ENCODE measurements at places on chromosomes 2 and 18. TPM values are rescaled to one million over a fixed set of nuclear protein-coding genes. Genes with fewer than 3 reads are reported as not detected.

The COL3A1 gene
- 41.1 TPM for total RNA-seq

The KCNJ13 gene
- total RNA-seq = not detected

The CXCR1 gene
- 3.1 TPM for total RNA-seq

The SLC4A5 gene
- 7.6 TPM for total RNA-seq

The POTEF gene
- total RNA-seq = not detected

The STAT4 gene
- 11.9 TPM for total RNA-seq

The NTSR2 gene
- total RNA-seq = not detected

DNA sequence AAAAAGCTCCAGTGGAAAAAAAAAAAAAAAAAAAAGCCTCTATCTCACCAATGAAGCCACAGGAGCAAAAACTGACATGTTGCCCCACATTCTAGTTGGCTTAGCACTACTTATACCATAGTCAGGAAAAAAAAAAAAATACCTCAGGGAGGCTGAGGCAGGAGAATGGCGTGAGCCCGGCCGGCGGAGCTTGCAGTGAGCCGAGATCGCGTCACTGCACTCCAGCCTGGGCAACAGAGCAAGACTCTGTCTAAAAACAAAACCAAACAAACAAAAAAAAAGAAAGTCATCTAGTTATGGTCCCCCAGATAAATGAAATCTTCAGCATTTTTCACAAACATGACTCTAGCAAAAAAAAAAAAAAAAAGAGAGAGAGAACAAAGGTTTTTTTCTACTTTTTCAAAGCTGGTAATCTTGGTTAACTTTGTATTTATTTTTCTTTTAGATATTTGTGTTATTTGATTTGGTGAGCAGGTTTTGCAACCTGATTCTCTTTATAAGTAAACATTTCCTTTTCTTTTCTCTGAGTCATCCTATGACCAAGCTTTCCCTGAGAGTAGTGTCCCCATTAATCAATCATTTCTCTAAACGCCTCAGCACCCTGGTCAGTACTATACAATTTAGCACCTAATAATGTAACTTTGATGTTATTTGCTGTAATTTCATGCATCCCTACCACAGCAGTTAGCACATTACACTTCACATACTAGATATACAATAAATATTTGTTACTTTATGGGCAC lies 273.7 kb upstream of the PIK3C3 start:
- DNase-seq = peak; percentile 41
- no peaks in the 10 kb centered on the region for H3K4me1 ChIP-seq
- H3K36me3 ChIP-seq = no peaks in the 10 kb centered on the region
- H3K27ac ChIP-seq = no peak overlapping the region
- no peaks in the 10 kb centered on the region for H3K27me3 ChIP-seq

- H3K27ac ChIP-seq = no peak overlapping the region
- no peak overlapping the region for H3K4me3 ChIP-seq
- no peaks in the 10 kb centered on the region for H3K27me3 ChIP-seq
- H3K36me3 ChIP-seq = no peaks in the 10 kb centered on the region
Measured at GRCh38 chr2:230323385-230324106, 3.4 kb upstream of the SP140L start.

DNA sequence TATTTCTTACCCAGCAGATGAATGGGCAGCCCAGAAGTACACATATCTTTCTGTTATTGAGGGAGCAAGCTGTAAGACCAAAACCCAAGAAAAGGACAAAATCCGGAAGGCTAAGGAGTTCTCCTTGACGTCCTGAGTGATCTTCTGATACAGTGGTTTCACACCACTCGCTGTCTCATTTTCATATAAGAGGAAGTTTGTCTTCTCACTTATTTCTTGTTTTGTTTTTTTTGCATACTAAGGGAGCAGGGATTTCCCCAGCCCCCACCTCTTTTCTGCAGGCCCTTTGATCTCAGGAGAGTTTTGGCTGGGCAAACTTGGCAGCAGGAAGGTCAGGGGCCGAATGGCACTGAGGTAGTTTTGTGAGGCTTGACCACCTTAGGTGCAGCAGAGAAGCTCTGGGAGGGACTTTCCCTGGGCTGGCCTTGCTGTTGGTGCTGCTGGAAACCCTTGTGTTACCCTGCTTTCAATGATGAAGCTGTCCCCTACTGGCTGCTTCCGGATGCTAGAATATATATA lies 13.3 kb downstream of the CHRNA1 start:
- no peak overlapping the region for H3K27ac ChIP-seq
- no peaks in the 10 kb centered on the region for H3K4me1 ChIP-seq
- no peaks in the 10 kb centered on the region for H3K36me3 ChIP-seq

DNA sequence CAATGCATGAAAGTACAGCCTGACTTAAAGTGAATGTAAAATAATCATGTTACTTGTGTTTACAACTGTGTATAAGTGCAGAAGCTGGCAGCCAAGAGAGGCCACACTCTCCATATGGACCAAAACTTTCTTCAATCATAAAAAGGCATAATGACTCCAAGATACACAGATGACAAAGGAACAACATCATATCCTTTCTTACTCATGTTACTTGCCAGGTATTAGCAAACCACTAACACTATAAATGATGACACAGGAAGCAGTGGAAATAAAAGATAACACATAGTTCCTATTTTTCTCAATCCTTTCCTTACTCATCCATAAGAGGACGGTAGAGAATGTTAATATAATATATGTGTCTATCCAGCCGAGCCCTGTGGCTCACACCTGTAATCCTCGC lies 400.0 kb upstream of the CDH2 start:
- DNase-seq = no peak
- no peaks in the 10 kb centered on the region for H3K4me1 ChIP-seq
- no peak overlapping the region for H3K4me3 ChIP-seq
- no peaks in the 10 kb centered on the region for H3K36me3 ChIP-seq

DNA sequence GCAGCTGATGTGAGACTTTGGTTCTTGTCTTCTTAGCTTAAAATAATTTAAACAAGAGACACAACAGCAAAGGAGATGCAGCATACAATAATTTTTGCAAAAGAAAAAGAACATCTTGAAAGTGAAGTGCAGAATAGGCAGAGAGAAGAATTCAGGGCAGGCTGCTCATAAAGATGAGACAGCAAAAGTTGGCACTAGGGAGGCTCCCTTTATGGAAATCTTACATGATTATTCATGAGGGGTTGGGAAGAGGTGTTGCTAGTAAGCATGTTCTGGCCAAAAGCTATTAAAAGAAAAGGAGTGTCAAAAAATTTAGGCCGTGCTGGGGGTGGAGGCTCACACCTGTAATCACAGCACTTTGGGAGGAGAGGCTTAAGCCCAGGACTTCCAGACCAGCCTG lies 4.2 kb upstream of the ALPP start:
- H3K36me3 ChIP-seq = no peaks in the 10 kb centered on the region
- no peak for DNase-seq
- H3K27me3 ChIP-seq = no peaks in the 10 kb centered on the region
- H3K4me1 ChIP-seq = no peaks in the 10 kb centered on the region
- H3K4me3 ChIP-seq = no peak overlapping the region
- H3K27ac ChIP-seq = no peak overlapping the region

GRCh38 chr2:35963824-35964223 lies 391.8 kb upstream of the CRIM1 start:
- no peaks in the 10 kb centered on the region for H3K4me1 ChIP-seq
- no peak overlapping the region for H3K4me3 ChIP-seq
- no peaks in the 10 kb centered on the region for H3K36me3 ChIP-seq
- H3K27me3 ChIP-seq = no peaks in the 10 kb centered on the region

DNA sequence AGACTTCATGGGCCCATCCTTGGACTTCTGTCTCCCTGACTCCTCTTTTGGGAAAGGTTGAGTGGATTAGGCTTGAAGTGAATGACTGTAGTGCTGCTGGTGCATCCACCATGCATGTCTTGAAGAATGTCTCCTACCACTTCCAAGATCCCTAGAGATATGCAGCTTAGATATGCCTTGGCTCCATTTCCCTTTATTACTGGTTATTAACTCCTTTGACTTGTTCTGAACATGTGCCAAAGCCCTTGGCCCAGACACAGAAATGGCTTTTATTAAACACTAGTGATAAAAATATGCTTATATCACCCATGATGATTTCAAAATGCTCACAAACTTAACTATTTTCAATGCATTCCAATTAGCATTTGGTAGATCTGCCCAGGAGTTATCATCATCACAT lies 90.0 kb upstream of the SLC14A2 start:
- H3K27ac ChIP-seq = no peak overlapping the region
- no peaks in the 10 kb centered on the region for H3K27me3 ChIP-seq
- no peaks in the 10 kb centered on the region for H3K4me1 ChIP-seq
- H3K4me3 ChIP-seq = no peak overlapping the region
- DNase-seq = no peak

DNA sequence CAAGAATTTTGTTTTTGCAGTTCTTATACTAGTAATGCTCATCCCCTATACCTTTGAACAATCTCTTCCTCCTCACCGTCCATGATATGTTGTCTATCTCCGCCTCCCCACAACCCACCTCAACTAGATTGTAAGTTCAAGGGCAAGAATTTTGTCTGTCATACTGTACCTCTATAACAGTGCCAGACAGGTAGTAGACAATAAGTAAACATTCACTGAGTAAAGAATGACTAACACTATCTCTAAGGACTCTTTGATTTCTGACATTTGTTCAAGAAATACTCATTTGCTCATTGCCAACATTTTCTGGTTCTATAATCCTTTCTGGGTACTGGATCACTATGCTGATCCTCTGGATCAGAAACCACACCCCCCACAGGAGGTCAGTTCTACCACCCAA lies 82.4 kb downstream of the EXOC6B start:
- H3K36me3 ChIP-seq = peaks cover 9% of the 10 kb centered on the region
- peaks cover 8% of the 10 kb centered on the region for H3K4me1 ChIP-seq
- H3K27ac ChIP-seq = no peak overlapping the region
- H3K27me3 ChIP-seq = no peaks in the 10 kb centered on the region
- DNase-seq = no peak
- H3K4me3 ChIP-seq = no peak overlapping the region

- no peaks in the 10 kb centered on the region for H3K36me3 ChIP-seq
- H3K27me3 ChIP-seq = no peaks in the 10 kb centered on the region
- DNase-seq = no peak
- no peaks in the 10 kb centered on the region for H3K4me1 ChIP-seq
- no peak within 1 kb of the TSS for H3K27ac ChIP-seq
Measured at GRCh38 chr2:218831378-218831990, at the start of gene PRKAG3. Gene PRKAG3 (minus strand): TSS chr2:218831803.

DNA sequence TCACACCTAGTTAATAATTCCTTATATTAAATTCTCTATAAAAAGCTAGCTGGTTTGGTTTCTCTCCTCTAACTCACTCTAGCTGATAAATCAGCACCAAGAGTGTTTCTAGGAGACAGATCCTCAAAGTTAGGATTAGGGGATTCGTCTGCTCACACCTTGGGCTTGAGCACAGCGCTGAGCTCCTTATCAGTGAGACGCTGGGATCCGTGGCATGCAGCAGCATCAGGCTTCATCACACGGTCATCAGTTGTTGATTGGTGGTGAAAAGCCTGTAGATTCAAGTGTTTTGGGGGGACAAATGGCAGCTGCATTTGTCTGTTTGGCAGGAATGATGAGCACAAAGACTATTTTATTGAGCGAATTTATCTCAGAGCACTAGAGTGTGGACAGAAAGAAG lies 72.6 kb upstream of the MC2R start:
- H3K27ac ChIP-seq = no peak overlapping the region
- no peak for DNase-seq
- H3K4me1 ChIP-seq = no peaks in the 10 kb centered on the region
- H3K27me3 ChIP-seq = no peaks in the 10 kb centered on the region

DNA sequence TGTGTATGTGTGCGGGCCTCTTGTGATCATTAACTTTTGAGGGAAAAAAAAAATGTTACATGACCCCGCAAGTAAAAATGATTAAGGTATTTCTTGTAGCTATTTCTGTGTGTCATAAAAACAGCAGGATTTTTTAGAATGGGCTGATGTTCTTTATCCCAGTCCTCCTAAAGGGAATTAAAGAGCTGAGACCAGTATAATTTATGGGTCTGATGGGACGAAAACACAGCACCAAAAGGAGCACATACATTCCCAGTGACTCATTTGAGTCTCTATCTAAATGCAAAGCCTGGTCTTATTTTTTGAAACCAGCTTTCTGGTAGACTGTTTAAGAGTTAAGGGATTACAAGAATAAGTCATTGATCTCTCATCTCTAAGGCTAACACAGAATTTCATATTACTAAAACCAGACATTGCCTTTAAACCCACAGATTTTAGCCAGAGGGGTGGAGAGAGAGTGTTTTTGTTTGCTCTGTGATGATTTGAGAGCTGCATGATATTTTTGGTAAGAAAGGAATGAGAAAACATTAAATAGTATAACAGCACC lies 342.3 kb upstream of the EPHA4 start:
- H3K27ac ChIP-seq = no peak overlapping the region
- DNase-seq = no peak
- H3K36me3 ChIP-seq = no peaks in the 10 kb centered on the region
- no peaks in the 10 kb centered on the region for H3K4me1 ChIP-seq

DNA sequence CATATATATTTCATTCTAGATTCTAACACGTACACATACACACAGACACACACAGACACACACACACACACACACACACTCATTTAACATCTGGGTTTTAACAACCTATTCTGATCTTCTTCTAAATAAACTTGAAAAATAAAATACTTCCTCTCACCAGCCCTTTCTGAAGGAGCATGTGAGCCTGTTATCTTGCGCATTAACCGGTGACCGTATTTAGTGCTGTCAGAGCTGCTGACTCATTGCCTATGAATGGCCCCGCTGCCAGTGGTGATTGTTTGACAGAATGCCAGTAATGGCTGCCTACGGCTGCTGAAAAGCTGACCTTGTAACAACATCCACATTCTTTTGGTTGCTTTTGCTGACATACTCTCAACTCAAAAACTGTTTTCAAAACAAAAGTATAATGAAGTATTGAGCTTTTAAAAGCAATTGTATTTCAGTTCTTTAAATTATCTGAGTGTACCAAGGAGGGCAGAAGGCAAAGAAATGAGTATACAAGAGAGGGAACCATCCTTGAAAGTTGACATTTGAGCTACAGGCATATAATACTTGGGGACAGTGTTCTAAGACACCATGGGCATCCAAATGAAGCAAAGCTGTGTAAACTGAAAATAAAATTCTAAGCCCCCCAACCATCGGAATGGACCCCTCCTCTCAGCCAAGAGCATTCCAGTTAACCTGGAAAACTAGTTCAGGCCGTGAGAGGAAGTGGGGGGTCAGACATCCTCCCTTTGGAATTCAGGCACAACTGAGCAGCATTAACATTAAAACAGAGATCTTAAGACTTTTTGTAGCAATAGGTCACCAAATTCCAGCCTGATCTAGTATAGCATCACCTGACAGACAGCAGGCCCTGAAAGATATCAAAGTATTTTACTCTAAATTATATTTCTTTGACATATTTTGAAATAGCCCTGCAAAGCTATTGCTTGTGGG lies 50.2 kb upstream of the DTNA start:
- no peaks in the 10 kb centered on the region for H3K27me3 ChIP-seq
- DNase-seq = no peak
- no peaks in the 10 kb centered on the region for H3K36me3 ChIP-seq
- H3K27ac ChIP-seq = peak overlapping the region; percentile 59

DNA sequence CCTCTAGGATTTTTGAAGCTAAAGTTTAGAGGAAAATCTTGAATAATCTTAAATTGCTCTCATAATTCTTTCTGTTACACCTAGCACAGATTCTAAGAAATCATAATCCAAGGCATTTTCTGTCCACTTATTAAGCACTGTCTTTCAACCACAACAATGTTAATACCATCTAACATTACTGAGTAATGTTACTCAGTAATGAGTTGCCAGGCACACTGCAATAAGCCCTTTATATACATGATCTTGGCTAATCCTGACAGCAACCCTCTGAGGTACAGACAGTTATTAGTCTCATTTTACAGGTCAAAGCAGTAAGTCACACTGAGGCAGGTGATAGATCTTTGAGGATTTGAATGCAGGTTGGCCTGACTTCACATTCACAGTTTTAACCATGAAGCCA lies 291.9 kb downstream of the ALK start:
- no peaks in the 10 kb centered on the region for H3K36me3 ChIP-seq
- no peaks in the 10 kb centered on the region for H3K27me3 ChIP-seq
- no peak for DNase-seq
- no peak overlapping the region for H3K27ac ChIP-seq
